ENCODE measurements at places on chromosomes 6 and 20. TPM values are rescaled to one million over a fixed set of nuclear protein-coding genes. Genes with fewer than 3 reads are reported as not detected.

The SLC23A2 gene
- 10.8 TPM for polyA plus RNA-seq

The LAMA2 gene
- 146 TPM for polyA plus RNA-seq

The SLPI gene
- not detected for polyA plus RNA-seq

The RIMS1 gene
- polyA plus RNA-seq = 0.59 TPM

DNA sequence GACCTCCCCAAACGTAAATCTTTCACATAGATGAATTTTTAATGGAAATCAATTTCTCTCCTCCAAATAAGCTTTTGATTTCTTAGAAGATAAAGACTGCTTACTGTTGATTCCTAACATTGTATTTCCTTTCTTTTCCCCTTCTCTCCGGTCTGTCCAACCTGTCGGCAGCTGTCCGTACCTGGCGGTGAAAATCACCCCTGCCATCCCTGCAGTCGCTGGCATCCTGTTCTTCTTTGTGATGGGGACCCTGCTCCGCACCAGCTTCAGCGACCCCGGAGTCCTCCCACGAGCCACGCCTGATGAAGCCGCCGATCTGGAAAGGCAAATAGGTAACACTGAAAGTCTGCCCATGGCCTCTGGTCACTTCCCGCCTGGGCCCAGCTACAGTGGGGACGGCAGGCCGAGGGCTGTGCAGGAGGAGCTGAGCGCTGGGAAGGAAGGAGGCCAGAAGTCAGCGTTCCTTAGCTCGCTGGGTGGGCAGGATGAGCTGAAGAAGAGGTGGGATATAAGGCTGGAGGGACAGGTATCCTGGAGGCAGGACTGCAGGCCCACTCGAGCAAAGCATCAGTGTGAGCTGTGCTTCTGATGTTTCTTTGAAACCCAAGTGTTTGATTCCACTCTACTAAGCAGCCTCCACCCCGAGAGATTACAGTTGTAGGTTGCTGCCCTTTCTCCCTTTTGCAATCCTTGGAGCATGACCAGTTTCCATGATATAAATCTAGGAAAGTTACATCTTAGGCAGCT, 161.6 kb downstream of the ZDHHC14 start:
- DNase-seq = no peak

GRCh38 chr20:49759266-49759950, 45.7 kb upstream of the B4GALT5 start:
- no peak for DNase-seq
